ENCODE measurements at places on chromosomes 1 and 21.

- no peak for DNase-seq
Measured at GRCh38 chr1:67464746-67465145, 34.5 kb upstream of the SERBP1 start.

GRCh38 chr1:184947497-184948256 lies 26.6 kb downstream of the NIBAN1 start:
- DNase-seq, result peak; percentile 32

- no peak for DNase-seq
Measured at GRCh38 chr1:67053535-67053784, 488 bp downstream of the SLC35D1 start.

- no peak for DNase-seq
Measured at GRCh38 chr1:3222042-3222692, 153.2 kb downstream of the PRDM16 start.

- DNase-seq, result no peak
Measured at GRCh38 chr1:243926803-243927245, 76.8 kb upstream of the AKT3 start.

DNA sequence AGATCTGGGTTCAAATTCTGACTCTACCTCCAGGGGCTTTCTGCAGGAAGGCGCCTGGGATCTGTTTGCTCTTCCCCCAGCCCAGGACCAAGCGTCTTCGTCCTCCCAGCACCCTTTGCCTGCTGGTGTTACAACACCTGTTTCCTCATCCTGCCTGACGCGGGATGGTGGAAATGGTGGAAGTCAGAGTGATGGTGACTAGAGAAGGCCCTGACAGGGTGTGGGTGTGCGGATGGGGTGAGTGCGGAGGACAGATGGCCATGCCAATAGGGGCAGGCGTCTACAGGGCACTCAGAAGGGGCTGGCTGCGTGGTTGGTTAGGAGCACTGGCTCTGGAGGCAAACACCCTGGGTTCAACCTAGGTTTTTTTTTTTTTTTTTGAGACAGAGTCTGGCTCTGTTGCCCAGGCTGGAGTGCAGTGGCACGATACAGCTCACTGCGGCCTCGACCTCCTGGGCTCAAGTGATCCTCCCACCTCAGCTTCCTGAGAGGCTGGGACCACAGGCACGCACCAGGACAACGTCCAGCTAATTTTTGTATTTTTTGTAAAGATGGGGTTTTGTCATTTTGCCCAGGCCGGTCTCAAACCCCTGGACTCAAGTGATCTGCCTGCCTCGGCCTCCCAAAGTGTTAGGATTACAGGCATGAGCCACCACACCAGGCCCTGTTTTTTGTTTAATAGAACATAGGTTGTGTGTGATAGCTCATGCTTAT lies 1.5 kb downstream of the THEMIS2 start:
- DNase-seq, result no peak
